GM12892 (cell line): ENCODE measurements at places on chromosomes 6 and 20.
A peak's percentile ranks its signal among the peaks of the same experiment; 100 is the strongest.

GRCh38 chr6:80988892-80989291 lies 763.6 kb downstream of the TENT5A start:
- no peak for DNase-seq

DNA sequence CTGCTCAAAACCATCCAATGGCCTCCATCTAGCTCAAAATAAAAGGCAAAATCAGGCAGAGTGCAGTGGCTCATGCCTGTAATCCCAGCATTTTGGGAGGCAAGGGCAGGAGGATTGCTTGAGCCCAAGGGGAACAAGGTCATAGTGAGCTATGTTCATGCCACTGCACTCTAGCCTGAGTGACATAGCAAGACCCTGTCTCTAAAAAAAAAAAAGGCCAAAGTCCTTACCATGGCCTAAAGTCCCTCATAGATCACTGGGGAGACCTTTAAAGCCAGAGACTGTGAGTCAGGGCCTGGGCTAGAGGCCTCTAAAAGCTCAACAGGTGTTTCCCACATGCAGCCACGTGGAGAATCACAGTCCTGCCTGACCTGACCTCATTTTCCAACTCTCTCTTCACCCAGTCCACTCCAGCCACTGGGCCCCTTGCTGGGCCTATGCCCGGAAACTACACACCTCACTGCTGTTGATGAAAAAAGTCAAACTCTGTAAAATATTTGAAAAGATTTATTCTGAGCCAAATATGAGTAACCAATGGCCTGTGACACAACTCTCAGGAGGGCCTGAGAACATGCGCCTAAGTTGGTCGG lies 28.2 kb upstream of the TAB2 start:
- DNase-seq = no peak

DNA sequence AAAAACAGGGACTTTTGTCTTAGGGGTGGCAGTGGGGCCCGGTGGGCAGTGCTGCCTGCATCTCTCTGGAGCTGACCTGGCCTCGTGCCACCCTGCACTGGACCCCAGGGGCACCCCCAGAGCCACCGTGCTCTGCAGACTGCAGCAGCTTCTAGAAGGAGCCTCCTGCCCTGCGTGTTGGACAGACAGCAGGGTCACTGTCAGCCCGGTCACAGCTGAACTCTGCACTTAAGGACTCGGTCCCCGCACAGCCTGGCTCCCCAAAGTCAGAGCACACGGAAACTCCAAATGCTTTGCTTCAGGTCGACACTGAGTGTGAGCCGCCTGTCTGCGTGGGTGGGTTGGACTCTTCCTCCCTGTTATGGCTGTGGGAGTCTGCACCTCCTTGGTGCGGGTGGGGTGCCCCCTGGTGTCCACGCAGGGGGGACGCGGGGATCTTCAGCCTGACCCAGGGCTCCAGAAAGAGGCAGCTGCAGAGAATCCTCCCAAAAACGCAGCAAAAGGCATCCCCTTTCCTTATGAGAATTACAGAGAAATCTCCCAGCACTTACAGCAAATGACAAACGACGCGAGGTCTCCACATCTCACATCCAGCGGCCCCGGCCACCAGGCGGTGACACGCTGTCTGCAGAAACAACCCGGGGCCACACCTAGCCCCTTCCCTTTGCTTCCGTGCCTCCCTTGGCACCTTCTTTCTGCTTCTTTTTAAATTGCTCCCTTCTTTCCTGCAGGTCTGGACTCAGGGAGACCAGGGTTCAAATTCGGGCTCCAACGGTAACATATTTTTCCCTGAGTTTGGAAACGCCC lies 36.3 kb upstream of the DACT2 start:
- DNase-seq = no peak

DNA sequence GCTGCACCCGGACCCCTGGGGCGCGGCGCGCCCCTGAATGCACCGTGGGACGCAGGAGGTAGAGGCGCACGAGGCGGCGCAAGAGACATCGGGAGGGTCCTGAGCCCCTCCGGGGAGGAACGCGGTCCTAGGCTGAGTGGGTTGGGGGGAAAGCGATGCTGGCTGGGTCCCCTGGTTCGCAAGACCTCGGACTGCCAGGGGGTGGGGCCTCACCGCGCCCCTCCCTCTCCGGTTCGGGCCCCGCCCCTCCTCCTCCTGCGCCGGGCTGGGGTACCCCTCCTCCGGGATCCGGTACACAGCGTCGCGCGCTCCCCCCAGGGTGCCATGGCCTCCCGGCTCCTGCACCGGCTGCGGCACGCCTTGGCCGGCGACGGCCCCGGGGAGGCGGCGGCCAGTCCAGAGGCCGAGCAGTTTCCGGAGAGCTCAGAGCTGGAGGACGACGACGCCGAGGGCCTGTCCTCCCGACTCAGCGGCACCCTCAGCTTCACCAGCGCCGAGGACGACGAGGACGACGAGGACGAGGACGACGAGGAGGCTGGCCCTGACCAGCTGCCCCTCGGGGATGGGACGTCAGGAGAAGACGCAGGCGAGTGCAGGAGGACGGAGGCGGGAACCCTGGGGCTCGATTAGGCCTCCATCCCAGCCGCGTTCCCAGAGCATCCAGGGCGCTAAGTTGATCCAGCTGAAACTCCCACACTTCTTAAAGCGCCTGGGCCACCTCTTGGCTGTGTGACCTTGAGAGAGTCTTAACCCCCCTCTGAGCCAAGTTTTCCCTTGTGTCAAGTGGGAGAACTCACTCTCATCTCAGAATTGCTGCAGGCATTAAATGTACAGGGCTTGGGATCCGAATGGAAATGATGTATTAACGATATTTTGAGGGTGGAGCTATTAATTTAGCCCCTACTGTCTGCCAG lies 541 bp downstream of the SNX21 start:
- peak; percentile 63 for DNase-seq

- no peak for DNase-seq
These were observed 32.5 kb upstream of the MEI4 start for GRCh38 chr6:77620278-77620882.

GRCh38 chr6:154653853-154654252 lies 79.4 kb upstream of the SCAF8 start:
- no peak for DNase-seq
